Stimulated activated CD8-positive, alpha-beta memory T cell treated with anti-CD3 and anti-CD28 coated beads, Interleukin-15, amount 100 ng/mL, for 48 hours (primary cell): ENCODE measurements at places on chromosomes 4 and X.

DNA sequence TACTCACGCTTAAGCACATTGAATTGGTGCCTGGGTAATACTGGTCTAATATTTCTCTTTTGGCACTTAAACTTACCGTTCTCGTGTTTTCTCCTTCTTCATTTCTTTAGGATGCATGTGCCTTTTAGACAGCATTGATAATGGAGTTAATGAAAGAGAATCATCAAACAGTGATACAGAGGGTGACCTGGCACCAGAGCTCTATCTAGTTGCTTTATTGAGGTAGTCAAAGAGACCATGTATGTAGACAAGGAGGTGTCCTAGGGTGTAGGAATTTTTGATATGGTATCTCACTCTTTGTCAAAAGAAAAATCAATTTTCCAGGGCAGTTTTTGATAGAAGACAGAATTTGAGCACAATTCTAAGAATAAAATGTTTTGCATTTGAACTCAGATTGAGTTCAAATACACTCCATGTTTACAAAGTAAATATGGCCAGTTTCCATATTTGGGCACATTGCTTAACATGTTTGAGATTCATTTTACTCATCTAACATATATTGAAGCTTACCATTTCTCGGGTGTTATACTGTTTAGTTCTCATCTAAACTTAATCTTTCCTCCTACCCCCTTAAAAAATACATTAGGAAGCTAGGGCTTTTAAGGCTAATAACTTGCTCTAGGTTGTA lies 92.0 kb downstream of the WWC2 start:
- DNase-seq: no peak

DNA sequence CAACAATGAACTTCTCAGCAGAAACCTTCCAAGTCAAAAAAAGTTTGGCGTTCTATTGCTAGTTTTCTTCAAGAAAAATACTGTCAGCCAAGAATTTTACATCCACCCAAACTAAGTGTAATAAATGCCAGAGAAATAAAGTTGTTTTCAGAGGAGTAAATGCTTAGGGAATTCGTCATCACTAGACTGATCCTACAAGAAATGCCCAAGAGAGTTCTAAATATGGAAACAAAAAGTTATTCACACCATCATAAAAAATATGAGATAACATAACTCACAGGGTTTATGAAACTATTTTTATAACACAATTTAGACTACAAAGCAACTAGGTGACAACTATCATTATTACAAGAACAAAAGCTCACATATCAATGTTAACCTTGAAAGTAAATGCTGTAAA lies 259.5 kb upstream of the GABRA2 start:
- no peak for DNase-seq

GRCh38 chrX:71366674-71367256 lies 608 bp downstream of the TAF1 start:
- peak; percentile 15 for DNase-seq

GRCh38 chr4:142940425-142941330 lies 94.6 kb upstream of the INPP4B start:
- DNase-seq: no peak

DNA sequence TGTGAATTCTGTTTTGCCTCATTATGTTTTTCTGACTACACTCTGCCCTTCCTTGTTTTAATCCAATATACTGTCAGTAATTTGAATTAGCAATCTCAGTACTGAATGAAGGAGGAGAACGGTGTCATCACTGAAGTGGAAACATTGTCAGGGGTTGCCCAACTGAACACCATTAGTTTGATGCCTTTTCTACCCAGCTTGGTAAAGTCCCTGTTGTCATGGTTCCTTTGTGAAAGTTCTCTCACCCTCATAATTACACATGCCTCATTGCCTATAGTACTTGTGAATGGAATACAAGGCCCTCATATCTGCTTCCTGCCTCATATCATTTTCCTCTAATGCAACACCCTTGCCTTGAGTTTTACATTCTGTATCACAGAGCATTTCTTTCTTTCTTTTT lies 76.9 kb downstream of the RRAGB start:
- DNase-seq: no peak

DNA sequence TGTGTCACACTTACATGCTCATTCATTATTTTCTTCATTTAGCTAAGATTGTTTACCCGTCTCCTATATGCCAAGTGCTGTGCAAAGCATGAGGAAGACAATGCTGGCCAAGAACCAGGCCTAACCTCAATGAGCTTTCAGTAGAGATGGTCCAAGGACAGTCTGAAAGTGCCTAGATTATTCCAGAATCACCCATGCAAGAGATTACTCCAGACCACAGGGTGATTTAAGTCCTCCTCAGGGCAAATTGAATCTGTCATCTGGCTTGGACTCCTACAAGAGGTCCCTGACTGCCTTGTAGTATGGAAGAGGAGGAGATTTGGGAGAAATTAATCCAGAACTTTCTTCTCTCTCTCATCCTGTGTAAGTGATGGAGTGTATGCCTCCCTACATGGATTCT lies 99.4 kb upstream of the NDP start:
- DNase-seq: no peak

DNA sequence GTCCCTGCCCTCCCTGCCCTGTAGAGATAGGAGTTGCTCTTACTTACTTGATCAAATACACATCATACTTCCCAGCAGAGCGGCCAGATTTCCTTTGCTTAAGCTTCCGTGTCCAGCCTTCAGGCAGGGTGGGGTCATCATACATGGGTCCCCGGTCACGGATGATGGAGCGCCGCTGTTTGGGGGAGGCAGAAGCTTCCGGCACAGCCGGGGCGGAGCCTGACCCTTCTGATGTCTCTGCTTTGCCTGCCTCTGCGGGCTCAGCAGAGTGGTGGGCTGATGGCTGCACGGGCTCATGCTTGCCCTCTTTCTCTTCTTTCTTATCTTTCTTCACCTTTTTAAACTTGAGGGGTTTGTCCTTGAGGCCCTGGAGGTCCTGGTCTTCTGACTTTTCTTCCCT lies 12.5 kb upstream of the IRAK1 start:
- DNase-seq: no peak

- DNase-seq: no peak
Observed at GRCh38 chr4:105598787-105599186, 46.4 kb downstream of the ARHGEF38 start.

DNA sequence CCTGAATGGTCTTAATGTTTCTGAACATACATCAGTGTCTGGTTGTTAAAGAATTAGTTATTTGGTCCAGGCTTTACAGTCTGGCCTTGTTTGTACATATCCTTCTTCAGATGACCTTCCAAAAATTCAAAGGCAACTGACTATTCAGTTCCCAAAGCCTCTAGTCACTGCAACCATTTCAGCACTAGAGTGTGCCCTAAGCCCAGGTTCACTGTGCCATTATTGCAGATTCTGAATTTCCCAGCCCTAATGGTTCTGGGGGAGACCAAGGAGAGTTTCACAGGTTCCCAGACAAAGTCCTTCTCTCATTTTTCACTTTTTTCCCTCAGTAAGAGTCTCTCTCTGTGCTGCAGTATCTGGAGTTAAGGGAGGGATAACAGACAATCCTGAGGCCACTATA lies 235.8 kb downstream of the TRAM1L1 start:
- no peak for DNase-seq
